ENCODE measurements at places on chromosomes 2 and 18.

GRCh38 chr2:26528836-26529235 lies 50.9 kb upstream of the OTOF start:
- DNase-seq: no peak

- no peak for DNase-seq
Measured at GRCh38 chr2:20071397-20072383, 20.3 kb upstream of the LAPTM4A start.

GRCh38 chr2:187497858-187498463 lies 49.9 kb upstream of the CALCRL start:
- no peak for DNase-seq

DNA sequence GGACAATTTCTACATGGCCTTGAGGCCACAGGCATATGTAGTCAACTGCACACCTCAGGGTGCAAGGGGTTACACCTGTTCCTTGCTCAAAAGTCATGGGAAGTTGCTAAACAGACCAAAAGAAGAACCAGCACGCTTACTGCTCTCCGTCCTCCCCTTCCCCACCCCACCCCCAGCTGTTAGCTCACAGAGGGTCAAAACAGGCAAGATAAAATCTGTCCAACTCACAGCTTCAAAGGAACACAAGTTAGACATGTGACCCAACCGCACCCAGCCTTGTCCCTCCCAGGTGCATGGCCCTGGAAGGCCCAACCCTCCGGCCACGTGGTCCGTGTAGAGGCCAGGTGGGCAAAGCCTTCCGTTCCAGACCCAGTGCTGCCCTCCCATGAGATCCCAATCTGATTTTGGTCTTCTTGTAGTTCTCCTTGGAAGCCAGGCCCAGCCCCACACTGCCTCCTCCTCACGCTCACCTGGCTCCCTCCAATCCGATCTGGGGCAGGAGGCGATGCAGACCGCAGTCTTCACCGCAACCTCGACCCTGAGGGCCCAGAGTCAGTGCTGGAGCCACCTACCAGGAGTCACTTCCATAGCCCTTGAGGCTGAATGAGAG lies 14.5 kb upstream of the ASPRV1 start:
- no peak for DNase-seq

- no peak for DNase-seq
Measured at GRCh38 chr2:113967272-113967671, 77.4 kb downstream of the ACTR3 start.

- no peak for DNase-seq
Measured at GRCh38 chr2:216477283-216478035, 21.2 kb upstream of the RPL37A start.

- no peak for DNase-seq
Measured at GRCh38 chr2:218378053-218378452, 4.0 kb upstream of the SLC11A1 start.

GRCh38 chr2:177289824-177290628 lies 25.5 kb upstream of the NFE2L2 start:
- DNase-seq: no peak

DNA sequence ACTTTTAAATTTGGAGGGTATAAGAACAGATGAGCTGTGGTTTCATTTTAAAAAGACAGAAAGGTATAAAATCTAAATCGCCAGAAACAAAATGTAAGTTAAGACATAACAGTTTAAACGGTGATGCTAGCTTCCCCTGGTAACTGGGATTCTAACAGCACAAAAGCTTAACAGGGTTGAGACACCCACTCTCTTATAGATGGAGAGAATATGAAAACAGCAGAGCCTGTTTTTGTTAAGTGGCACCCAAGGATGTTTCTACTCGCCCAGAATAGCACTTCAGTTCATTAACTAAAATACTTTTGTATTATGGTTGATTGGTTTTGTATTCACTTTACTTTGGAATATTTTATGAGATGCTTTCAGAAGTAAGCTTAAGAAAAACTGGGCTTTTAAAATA lies 151.9 kb upstream of the RND3 start:
- no peak for DNase-seq

- DNase-seq: no peak
Measured at GRCh38 chr2:39779927-39780326, 869 bp upstream of the THUMPD2 start.

- DNase-seq: no peak
Measured at GRCh38 chr2:121665504-121665903, 16.2 kb upstream of the CLASP1 start.

- DNase-seq: peak; percentile 37
Measured at GRCh38 chr18:2656237-2656980, 883 bp downstream of the SMCHD1 start.

DNA sequence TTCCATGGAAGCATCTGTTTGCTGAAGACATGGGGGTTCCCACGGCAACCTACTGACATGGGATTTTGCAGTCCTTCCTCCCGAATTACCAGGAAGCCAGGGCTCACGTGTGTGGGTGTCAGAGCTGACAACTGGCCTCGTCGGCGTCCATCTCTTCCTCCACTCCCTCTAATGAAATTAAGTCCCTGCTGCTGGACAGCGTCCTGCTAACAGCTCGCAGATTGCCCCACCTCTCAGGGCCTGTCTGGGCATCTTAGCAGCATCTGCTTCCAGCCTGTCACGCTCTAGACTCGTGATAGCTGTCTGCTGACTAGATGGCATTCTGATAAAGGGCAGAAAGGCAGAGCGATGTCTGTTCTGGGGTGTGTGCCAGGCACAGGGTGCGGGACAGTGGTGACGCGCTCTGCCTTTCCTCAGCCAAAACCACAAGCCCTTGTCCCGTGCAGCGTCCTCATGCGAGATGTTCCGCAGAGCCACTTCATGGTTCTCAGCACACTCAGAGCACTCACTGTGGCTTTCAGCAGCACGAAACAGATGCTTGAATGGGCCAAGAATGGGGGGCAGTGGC lies 161.1 kb downstream of the ARL4C start:
- peak; percentile 25 for DNase-seq

GRCh38 chr2:174122185-174122584 lies 126.1 kb downstream of the OLA1 start:
- no peak for DNase-seq

DNA sequence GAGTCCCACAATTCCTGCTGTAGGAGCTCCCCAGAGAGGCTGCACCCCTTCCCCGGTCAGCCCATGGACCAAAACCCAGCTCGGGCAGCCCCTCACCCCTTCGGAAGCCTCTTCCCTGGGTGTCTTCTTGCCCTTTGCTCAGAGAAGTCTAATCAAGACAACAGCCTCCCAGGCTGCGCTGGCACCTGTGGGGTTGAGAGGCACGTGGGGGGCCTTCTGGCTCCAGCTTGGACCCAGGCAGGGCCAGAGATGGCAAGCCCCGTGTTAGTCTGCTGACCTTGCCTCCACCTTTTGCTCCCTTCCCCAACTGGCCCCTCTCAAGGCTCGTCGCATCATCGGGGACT lies 10.4 kb downstream of the SLC4A3 start:
- DNase-seq: no peak

- DNase-seq: no peak
Measured at GRCh38 chr2:169225906-169226305, 136.4 kb downstream of the LRP2 start.

GRCh38 chr18:22856870-22857269 lies 76.3 kb upstream of the RBBP8 start:
- no peak for DNase-seq

- no peak for DNase-seq
Measured at GRCh38 chr2:176585791-176586190, 316.5 kb downstream of the MTX2 start.

GRCh38 chr18:76619261-76619620 lies 124.2 kb upstream of the ZNF516 start:
- DNase-seq: no peak

DNA sequence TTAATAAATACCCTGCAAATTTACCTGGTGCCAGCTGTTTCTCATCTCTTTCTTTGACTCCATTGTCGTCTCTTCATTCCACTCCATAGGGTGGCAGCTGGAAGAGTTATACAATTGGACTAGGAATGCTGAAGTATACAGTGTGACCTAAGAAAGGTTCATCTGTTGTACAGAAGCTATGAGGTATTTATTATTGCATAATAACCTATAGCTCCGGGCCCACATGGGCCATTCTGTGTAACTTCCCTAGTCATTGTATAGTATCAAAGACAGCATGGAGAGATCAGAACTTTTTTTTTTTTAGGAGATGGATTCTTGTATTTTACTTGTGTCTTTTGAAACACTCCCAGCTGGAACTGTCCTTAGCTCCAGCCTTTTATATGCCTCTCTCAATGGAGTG lies 26.2 kb downstream of the BMP10 start:
- no peak for DNase-seq

GRCh38 chr2:162720559-162721271 lies 117.9 kb downstream of the KCNH7 start:
- no peak for DNase-seq

DNA sequence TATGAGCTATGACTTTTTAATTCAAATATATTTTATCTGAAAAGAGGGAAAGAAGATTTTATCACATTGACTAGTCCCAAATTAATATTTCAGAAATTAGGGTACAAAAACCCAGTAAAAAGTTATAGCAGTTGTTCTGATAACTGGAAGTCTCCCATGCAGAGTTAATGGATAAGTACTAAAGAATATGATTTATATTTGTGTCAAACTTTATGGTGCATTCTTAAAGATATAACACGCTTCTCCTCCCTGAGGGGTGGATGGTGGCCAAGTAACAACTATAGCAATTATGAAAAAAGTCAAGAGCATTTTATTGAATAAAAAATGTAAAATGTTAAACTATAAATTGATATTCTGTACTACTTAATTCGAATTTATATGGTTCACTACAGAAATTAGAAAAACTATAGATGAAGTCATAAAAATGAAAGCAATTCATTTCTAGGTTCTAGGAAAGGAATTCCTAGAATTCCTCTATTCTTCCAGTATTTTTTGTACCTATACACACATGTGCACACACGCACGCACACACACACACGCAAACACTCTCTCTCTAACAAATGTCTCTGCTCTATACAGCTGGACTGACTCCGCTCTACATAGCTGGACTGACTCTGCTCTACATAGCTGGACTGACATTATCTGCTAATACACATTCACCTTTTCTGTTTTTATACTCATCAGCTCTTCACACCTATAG lies 111.3 kb downstream of the PRELID3A start:
- DNase-seq: no peak

- DNase-seq: no peak
Measured at GRCh38 chr2:141582213-141582612, 548.6 kb downstream of the LRP1B start.

DNA sequence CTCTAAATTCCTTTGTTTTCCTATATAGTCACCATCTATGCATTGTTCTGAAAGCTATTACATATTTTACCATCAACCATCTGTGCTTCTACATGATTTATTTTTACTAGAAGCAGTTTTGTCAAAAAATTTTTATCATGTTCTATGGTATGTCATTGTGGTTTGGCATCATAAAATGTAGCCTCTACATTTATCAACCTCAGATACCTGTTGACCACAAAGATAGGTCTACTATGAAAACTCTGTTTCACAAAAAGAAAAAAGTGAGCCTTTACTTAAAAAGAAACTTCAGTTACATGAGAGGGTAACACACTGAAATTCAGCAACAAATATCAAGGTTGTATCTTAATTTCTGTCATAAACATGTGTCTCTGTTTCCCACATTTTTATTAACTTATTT lies 3.7 kb downstream of the BCL2 start:
- no peak for DNase-seq

GRCh38 chr2:33848486-33848885 lies 249.4 kb upstream of the FAM98A start:
- DNase-seq: no peak

- peak; percentile 24 for DNase-seq
Measured at GRCh38 chr2:207423886-207424285, 105.9 kb upstream of the CREB1 start.

DNA sequence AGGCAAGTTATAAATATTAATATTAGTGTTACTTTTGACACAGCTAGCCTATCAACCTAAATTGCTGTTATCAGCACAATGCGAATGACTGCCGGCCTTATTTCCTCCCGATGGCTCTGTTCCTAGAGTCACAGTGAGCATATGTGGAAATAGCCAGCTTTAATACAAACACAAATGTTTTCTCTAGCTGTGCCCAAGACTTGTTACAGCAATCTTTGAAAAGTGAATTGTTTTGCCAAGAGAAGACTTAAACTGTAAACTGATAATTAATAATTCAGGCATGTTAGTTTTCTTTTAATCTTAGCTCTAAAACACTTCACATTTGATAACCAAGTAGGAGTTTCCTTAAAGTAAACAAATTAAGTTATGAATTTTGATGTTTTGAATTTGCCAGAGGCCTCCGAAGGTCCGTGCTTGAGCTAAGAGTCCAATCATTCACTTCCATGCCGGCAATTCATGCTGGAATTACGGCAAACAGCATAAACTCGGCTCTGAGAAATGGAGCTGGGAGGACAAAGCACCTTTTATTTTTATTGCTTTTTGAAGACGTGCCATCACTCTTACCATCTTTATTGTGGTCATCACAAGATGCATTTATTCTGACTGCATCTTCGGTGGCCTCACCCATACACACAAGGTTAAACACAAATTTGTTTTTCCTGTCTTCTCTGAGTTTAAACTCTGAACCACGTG lies 184.5 kb upstream of the CWC22 start:
- no peak for DNase-seq

DNA sequence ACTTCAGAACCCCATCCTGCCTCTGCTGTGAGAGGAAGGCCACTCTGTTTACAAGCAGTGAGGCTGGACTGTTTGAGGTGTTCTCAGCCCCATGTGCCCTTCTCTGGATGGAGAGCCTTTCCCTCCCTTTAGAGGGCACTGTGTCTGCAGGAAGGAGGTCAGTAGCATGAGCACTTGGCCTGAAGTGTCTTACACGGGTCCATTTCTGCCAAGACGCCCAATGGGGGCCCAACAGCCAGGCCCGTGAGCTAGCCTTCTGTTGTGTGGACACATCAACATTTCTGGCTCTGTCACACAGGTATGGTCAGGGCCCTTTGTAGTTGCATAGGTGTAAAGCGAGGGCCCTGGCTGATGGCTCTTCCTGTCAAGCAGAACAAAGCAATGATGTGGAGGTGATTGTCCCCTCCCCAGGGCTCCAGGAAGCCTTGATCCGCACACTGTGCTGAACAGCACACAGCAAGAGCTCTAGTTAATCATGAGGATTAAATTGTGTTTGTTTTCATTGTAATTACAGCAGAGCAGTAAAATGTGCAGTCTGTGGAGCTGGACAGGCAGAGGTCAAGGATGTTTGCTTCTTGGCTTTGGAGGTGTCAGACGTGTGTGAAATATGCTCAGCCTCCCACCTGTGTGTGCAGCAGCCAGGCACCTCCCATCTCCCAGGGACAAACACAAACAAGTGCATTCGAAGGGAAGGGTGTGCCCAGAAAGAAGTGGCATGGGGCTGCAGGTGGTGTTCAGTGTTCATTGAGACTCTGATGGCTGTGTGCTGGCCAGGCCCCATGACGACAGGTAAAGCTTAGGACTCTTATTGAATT lies 132.1 kb downstream of the SH3RF3 start:
- no peak for DNase-seq

GRCh38 chr2:229634601-229635370 lies 79.6 kb downstream of the DNER start:
- no peak for DNase-seq

- no peak for DNase-seq
Measured at GRCh38 chr2:112814278-112814677, 22.3 kb downstream of the IL1B start.

DNA sequence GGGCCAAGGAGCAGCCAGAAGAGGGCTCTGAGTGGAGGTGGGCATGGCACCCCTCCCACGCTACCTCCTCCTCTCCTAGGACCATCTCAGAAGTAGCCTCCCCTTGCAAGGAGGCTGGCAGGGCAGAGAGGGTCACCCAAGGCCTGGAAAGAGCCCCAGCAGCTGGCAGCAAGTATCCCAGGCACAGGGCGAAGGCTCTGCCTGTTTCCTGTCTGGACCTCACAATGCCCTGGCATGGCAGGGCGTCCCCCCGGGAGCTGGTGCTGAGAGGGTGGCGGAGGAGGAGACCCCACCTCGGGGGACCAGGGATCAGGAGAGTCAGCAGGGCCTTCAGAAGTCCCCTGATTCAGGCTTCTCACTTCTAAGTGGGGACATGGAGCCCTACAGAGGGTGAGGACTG lies 66.2 kb upstream of the TAF1B start:
- no peak for DNase-seq

Measured in stimulated activated CD4-positive, alpha-beta T cell treated with anti-CD3 and anti-CD28 coated beads, Interleukin-12 subunit alpha, Interleukin-12 subunit beta, amount 100 ng/mL, for 24 hours (primary cell).